ENCODE measurements at places on chromosomes 7 and 10.

DNA sequence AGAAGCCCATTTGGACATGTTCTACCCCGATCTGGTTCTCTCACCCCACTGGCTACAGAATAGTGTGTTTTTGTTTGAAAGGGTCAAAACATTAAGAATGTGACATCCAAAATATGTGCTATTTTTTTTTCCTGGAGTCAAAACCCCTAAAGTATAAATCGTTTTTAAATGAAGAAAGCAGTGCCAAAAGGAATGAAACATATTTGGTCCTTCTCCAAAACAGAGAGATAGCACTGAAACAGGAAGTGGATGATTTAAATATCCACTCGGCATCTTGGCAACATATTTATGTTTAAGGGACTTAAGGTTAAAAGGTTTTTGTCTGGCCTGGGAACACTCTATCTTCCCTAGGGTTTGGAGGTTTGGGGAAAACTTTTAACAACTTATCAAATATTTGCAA lies 32.3 kb downstream of the CALD1 start:
- DNase-seq, result no peak

DNA sequence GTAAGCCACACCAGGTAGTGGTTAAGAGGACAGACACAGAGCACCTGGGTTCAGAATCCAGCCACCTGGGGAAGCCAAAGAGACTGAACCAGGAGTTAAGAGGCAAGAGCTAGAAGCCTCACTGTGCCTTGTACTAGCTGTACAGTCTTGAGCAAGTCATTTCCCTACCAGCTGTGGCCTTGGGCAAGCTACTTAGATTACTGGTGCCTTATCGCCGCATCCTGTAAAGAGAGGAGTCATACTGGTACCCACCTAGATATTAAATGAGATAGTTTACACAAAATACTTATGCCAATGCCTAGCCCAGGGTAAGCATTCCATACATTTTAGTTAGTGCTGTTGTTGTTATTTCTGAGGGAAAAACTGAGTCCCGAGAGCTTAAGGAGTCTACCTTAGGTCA lies 47.7 kb downstream of the HABP2 start:
- no peak for DNase-seq

DNA sequence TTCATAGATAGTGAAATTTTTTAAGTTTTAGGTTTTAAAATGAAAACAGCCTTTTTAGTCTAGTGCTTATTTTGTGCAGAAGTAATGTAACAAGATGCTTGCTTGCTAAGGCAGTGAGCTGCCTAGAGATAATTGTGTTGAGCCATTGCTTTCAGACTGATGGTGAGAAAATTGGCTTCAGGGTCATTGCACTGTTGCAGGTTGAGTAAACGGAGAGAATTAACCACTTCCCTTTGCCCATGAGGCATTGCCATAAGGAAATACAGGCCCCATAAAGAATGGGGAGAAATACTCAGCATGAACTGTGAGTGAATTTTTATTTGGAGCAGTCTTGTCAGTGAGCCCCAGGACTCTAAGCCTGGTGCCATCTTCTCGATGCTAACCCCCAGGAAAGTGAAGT lies 140.5 kb downstream of the LRRC4 start:
- DNase-seq, result no peak

GRCh38 chr7:155484483-155485399 lies 26.8 kb downstream of the EN2 start:
- no peak for DNase-seq

DNA sequence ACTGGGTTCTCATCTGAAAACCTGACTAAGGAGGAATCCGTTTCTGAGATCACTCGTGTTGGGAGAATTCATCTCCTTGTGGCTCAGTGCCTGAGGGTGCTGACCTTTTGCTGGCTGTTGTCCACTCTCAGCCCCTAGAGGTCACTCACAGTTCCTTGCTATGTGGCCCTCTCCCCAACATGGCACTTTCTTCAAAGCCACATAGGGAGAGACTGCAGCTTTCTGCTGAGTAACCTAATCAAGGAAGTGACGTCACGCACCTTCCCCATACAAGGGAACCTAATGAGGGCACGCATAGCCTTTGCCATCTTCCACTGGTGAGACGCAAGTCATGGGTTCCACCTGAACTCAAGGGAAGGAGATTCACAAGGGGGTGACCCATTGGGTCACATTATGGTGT lies 23.2 kb downstream of the STEAP1B start:
- no peak for DNase-seq

GRCh38 chr10:3433131-3433530 lies 260.5 kb upstream of the PITRM1 start:
- DNase-seq, result no peak

- no peak for DNase-seq
Observed at GRCh38 chr7:29109899-29110298, 36.4 kb downstream of the CPVL start.

GRCh38 chr7:120431016-120431415 lies 158.0 kb downstream of the KCND2 start:
- DNase-seq, result no peak

- no peak for DNase-seq
Observed at GRCh38 chr10:71250842-71251241, 38.5 kb downstream of the UNC5B start.

DNA sequence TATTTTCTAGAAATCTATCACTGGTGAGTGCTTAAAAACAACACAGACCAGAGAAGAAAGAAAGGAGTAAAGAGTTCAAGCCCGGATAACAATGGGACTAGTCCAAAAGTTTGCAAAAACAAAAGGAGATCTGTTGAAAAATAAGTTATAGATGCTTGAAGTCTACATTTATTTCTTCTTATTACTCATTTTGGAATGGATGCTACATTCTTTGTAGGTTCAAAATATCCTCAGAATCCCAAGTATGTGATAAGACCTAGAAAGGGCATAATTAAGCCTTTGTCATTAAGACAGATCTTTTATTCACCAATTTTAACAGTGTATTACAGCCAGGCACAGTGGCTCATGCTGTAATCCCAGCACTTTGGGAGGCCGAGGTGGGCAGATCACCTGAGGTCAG lies 42.7 kb upstream of the ITGB8 start:
- DNase-seq, result no peak

DNA sequence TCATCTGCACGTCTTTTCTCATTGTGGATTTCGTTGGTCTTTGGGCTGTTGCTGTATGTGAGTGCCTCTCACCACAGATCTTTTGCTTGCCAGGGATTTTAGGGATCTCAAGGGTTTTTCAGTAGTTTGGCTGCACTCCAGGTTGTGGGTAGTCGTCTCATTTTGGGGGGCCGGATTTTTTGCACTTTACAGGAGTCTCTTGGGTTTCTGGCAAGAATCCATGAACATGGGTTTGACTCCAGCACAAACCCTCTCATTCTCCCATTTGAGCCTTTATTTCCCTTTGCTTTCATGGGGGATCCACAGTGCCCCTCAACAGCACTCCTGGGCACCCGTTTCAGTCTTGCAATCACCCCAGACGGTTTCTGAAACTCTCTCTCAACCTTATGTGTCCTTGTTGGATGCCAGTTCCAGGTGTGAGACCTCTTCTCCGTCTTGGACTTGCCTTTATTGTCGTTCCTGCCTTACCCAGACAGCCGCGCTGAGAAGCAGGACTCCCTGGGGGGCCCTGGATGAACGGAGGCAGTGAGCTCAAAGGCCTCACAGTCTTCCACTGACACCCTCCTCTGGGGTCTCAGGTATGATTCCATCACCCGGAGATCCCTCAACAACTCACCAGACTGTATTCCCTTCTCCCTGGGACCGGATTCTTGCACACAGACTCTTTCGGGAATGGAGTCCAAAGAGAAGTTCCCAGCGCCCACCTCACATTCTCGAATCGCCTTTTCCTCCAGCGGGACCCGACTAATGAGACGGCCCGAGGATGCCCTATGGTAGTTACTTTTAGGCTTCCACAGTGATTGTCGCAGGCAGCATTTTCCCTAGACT lies 18.8 kb upstream of the ZNF273 start:
- DNase-seq, result no peak

GRCh38 chr10:50990568-50991455 lies 83.5 kb upstream of the PRKG1 start:
- no peak for DNase-seq

GRCh38 chr10:49833168-49833567 lies 71.0 kb upstream of the OGDHL start:
- no peak for DNase-seq

DNA sequence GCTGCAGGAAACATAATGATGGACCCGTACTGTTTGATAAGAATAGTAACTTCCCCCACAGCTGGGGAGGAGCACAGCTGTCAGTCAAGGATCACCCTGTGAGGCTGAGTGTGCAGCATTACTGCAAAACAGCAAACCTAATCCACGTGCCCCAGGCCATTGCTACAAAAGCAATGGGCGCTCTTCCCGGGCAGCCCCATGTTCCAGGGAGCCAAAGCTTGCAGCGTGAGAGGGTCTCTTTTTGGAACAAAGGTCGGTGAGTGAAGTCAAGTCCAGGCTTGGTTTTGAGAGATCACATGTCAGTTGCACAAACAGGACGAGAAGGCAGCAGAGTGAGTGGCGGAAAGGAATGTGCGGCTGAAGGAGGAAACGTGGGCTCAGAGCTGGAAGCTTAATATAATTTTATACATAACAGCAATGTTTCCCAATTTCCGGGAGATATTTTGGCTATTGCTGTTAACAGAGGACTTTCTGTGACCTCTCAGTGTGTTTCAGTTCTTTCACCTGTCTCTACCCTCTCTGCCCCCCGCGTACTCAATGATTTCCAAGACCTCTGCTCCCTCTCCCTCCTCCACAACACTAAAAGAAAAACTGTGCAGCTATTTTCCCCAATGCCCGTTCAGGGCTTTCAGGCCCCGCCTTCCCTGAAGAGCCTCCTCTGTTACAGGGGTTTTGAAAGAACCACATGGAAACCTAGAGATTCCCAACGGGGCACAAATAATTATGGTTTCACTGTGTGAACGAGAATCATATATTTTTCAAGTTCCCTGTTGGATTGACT lies 128.9 kb downstream of the MTPAP start:
- DNase-seq, result no peak

DNA sequence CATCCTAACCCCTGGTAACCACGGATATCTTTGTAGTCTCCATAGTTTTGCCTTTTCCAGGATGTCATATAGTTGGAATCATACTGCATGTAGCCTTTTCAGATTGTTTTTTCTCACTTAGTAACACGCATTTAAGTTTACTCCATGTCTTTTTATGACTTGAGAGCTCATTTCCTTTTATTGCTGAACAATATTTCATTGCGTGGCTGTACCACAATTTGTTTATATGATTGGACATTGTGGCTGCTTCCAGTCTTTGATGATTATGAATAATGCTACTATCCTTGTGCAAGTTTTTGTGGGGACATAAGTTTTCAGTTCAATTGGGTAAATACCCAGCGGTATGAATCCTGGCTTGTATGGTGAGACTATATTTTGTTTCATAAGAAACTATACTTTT lies 60.8 kb downstream of the AOAH start:
- DNase-seq, result no peak

GRCh38 chr10:98419469-98420261 lies 4.7 kb upstream of the PYROXD2 start:
- no peak for DNase-seq

- DNase-seq, result no peak
Observed at GRCh38 chr10:14225379-14225778, 105.3 kb downstream of the FRMD4A start.

DNA sequence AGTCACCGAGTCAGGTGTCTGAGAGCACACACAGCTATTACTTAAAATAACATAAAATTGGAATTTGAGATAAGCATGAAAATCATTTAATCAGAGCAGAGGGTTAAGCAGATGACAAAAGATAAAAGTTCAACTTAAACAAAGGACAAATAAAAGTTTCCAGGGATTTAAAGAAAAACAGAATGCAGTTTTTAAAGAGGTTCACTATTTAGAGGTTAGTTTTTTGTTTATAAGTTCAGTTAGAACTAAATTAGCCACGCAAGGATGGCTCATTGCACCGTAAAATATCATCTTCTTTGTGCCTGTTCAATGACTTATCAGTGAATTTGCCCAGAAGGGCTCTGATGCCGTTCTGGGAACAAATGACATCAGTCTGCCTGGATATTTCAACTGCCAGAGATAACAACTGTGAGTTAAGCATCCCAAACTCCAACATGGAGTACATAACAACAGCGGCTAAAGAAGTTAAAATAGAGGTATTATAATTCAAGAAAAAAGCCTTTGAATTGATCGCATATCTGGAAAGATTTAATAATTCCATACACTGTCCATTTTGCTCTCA lies 107.8 kb downstream of the ANK3 start:
- no peak for DNase-seq

- no peak for DNase-seq
Observed at GRCh38 chr10:130805635-130806030, 505.9 kb downstream of the TCERG1L start.

- DNase-seq, result no peak
Observed at GRCh38 chr10:124740369-124741280, 3.6 kb downstream of the FAM53B start.

- DNase-seq, result no peak
Observed at GRCh38 chr10:73998929-73999691, 1.2 kb downstream of the VCL start.

DNA sequence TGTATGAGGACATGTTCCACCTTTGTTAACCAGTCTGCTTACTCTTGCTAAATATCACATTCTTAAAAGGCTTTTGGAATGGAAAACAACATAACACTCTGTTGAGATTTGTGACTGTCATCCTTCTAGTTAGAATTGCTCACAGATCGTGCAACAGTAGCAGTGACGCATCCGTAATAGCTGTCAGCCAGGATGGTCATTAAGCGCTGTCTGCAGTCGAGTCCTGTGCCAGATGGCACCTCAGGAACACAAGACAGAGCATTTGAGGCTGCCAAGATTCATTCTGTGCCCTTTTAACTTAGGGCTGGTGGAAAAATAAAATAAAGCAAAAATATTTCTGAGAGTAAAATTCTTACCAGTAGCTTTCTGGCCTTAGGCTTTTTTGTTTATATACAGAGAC lies 348.6 kb downstream of the ANKRD7 start:
- DNase-seq, result no peak

DNA sequence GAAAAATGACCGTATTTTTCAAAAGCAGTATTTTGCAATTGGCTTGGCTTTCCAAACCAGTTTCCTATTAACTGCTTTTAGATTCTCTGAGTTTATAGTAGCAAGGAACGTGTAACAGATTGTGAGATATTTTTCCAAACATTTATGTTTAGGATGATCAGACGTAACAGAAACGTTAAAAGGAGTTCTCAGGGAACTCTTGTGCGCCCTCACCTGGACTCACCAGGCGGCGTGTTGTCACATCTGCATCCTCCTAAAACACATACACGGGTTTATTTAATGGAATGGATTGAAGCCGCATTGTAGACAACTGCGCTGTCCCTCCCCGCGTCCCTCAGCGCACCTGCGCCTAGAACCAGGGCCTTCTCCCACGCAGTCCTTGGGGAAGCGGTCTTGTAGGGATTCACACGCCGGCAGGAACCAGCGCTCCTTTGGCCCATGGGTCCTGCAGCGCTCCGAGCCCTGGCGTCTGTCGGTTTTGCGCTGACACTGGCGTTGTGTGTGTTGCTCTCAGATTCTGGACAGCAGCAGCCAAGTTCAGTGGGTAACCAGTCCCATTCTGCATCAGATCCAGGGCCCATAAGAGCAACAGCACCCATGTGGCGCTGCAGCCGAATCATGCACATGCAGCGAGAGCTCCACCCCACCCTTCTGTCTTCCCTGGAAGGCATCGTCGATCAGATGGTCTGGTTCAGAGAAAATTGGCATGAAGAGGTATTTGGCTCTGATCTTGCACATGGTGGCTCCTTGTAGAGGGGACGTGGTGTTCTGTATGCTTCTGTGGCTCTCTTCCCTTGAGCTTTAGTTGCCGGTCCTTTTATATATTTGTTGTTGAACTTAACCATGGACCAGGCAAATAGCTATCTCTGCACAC lies 114.9 kb downstream of the TRRAP start:
- DNase-seq, result no peak

GRCh38 chr10:21599582-21599981 lies 65.5 kb downstream of the MLLT10 start:
- no peak for DNase-seq
